GM19239 (cell line): ENCODE measurements at places on chromosomes 7 and 10.

DNA sequence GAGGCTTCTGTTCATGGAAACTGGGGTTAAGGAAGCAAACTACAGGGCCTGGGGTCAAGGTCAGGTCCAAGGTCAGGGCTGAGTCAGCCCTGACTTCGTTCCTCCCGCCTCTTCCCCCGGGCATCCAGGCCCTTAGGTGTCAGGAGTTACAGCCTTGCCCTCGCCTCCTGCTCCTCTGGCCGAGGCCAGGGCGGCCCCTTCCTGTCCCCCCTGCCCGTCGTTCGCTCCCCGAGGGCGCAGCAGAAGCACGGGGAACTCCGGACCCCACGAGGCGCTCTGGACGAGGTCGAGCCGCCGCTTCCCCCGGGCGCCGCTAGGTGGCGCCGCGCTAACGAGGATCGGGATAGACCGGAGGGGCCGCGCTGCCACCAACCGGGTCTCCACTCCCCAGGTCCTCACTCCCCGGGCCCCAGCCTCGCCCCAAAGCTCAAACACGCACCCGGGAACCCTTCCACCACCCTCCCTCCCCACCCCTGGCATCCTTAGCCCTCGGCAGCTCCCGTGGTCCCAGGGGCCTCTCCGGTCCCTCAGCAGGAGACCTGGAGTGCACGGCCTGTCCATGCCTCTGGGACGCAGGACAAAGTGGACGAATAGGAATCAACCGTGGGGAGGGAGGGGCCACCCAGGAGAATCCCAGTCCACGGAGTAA, 59.2 kb upstream of the MYL10 start:
- DNase-seq: peak; percentile 84

GRCh38 chr10:124688889-124689670, 55.1 kb downstream of the FAM53B start:
- peak; percentile 60 for DNase-seq

DNA sequence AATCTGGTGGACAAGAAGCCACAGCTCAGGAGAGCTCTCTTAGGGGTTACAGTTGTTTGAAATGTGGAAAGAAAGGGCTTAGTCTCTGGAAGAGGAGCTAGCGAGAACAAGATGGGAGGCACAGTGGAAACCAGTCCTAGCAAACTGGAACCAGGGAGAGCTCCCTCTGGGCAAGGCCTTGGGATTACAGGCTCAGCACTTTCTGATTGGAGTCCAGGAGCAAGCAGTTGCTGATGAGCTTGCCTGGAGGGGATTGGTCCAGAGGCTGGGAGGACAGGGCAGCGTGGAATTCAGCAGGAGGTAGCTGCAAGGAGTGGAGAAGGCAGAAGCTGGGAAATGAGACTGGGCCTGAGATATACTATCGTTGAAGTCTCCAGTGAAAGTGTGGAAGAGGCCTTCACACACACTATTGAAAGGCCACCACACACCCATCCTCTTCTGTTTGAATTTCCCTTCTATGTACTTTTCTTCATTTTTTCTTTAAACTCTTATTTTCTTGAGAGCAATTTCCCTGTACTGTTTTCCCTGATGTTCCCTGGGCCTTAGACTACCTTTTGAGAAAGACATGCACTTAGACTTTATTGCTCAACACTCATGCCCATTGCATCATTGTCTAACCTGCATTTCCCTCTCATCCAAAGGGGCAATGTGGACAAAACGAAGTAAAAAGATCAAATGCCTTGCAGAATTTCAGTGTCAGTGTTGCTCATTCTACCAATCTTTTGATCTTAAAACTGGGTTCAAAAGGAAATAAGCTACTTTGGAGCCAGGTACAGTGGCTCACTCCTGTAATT, 57.8 kb upstream of the LANCL2 start:
- DNase-seq: no peak

GRCh38 chr7:47092336-47092735, 489.6 kb downstream of the TNS3 start:
- DNase-seq: no peak

GRCh38 chr7:156094350-156095146, 282.3 kb upstream of the SHH start:
- DNase-seq: no peak

GRCh38 chr10:7119325-7120015, 291.4 kb downstream of the SFMBT2 start:
- DNase-seq: no peak
